Uterus (tissue), 4 donors: ENCODE measurements at places on chromosomes 7 and 10.

- DNase-seq = no peak
These were observed 26.8 kb downstream of the ELFN1 start for GRCh38 chr7:1696671-1697498.

DNA sequence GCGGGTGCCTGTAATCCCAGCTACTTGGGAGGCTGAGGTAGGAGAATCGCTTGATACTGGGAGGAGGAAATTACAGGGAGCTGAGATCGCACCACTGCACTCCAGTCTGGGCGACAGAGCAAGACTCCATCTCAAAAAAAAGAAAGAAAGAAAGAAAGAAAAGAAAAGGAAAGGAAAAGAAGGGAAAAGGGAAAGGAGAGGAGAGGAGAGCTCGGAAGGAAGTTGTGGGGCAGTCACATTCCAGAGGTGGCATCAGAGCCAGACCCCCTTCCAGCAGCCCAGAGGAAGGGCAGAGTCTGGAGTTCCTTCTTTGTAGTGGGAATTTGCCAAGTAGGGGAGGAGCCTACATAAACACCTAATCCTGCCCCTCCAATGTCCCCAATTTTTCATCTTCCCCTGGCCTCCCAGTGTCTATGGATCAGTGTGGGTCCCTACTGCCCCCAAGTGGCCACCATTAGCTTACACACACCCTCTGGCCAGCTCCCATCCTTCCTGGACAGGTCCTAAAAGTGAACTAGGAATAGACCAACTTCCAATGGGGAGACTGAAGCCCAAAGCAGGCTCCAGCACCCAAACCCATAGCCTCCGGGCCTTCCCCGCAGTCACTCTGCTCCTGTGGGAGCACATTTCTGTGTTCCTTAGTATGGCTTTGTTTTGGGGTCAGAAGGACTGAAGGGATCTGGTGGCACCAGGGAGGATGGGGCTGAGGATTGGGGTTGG, 39.6 kb upstream of the HSPB1 start:
- DNase-seq = peak; percentile 36

GRCh38 chr7:1995426-1995825, 237.3 kb downstream of the MAD1L1 start:
- DNase-seq = no peak

DNA sequence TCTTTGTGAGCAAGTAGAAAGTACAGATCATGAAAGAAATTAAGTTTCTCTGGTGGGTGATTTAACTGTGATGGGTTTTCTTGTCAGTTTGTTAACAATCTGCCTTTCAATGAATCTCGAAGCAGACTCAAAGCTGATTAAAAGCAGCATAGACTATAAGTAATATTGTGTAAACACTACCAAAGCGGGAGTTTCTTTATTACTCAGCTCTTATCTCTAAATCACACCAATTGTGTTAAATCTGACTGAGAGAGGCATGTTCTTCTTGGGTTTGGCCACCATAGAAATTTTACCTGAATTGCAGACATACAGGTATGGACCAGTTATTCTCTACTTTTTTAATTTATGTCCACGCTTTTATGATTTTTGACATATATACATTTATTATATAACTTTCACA, 65.2 kb downstream of the DKK1 start:
- DNase-seq = no peak
